Germinal center (tissue), 1 donor: ENCODE measurements at places on chromosomes 3 and 15.

DNA sequence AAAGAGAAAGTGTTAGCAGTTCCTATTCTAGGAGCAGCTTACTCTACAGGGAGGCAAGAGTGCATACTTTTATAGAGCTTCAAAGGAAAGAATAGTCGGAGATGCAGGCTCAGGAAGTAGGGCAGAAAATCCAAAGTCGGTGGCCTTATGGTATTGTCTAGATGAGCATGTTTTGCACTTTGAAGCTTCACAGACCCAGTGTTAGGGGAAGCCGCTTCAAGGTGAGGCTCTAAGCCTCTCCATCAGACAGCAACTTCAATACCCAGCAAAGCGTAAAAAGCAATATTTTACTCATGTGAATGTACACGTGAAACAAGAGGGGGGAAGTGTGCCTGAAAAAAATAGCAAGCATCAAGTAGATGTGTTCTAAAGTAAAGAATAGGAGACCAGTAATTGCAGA lies 125.6 kb upstream of the RASGRP1 start:
- no peak for DNase-seq

- no peak for DNase-seq
These were observed 32.1 kb upstream of the RPS17 start for GRCh38 chr15:82572311-82572710.

GRCh38 chr3:3799173-3800079 lies at the start of gene LRRN1:
LRRN1 (plus strand) TSS chr3:3799431; CDS start chr3:3844642, 45,211 bp downstream.
- peak; percentile 66 for DNase-seq

GRCh38 chr15:60179786-60180391 lies 175.8 kb downstream of the FOXB1 start:
- DNase-seq, result peak; percentile 10

- no peak for DNase-seq
These were observed 12.8 kb downstream of the IL17RB start for GRCh38 chr3:53859178-53859577.

- no peak for DNase-seq
These were observed 42.3 kb downstream of the CGNL1 start for GRCh38 chr15:57418635-57419034.

GRCh38 chr3:18302517-18302916 lies 122.6 kb downstream of the SATB1 start:
- no peak for DNase-seq

- DNase-seq, result no peak
These were observed 127.1 kb downstream of the FMN1 start for GRCh38 chr15:33067456-33067855.

GRCh38 chr3:63467392-63467791 lies 185.1 kb upstream of the SNTN start:
- no peak for DNase-seq

GRCh38 chr3:160598865-160599264 lies 33.5 kb upstream of the KPNA4 start:
- no peak for DNase-seq

DNA sequence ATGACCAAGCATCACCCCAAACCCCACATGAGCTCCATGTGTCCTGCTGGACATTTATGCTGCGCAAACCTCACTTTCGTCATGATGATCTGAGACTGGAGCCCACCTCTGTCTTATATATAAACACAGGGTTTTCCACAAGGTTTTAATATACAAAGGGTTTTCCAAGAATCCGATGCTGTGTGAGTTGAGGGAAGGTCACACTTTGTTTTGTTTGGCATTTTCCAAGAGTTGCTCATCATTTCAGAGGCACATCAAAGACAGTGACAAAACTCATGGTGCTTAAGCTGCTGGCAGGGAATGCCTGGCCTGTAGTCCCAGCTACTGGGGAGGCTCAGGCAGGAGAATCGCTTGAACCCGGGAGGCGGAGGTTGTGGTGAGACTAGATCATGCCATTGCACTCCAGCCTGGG lies 20.0 kb downstream of the EFCC1 start:
- no peak for DNase-seq

DNA sequence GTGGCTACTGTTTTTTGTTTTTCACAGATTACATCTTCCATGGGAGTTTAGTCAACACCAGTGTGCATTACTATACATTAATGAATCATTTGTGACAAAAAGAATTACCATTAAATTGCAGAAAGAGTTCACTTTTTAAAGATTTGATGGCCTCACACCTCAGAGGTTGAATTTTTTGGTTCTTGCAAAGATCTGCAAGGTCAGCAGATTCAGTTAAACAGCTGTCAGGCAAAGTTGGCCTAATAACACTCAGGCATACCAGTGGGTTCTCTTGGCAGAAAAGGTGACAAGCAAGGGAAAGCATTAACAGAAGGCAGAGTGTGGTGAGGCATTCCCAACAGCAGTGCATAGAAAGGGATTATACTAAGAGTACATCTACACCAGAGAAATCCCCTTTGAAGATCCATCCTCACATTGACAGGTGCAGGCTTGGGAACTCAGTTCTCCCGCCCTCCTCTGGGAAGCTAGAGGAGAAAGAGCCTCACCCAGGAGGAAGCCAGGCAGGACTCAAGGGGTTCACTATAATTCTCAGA lies 24.3 kb upstream of the PTX3 start:
- no peak for DNase-seq

GRCh38 chr3:129025691-129026435 lies 24.8 kb downstream of the EFCC1 start:
- DNase-seq, result no peak

DNA sequence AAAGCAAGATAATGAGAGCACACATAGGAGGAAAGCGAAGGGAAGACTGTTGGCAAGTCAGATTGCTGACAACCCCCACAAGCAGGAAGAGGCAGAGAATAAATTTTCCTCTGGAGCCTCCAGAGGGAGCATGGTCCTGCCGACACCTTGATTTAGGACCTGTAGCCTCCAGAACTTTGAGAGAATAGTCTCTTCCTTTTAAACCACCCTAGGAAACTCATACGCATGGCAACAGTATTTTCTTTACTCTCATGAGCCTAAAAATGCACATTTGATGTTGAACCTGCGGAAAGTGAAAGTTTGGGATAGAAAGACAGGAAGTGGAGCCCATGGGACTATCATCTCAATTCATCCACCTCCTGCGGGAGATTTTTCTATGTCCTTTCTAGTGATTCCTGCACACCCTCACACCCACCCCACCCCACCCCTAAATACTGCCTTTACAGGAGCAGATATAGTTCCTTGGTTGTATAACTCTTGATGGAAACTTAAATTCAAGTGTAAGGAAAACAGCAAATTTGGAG lies 116.7 kb upstream of the LPP start:
- no peak for DNase-seq

- no peak for DNase-seq
These were observed 291.7 kb upstream of the NR2E3 start for GRCh38 chr15:71518661-71519060.

DNA sequence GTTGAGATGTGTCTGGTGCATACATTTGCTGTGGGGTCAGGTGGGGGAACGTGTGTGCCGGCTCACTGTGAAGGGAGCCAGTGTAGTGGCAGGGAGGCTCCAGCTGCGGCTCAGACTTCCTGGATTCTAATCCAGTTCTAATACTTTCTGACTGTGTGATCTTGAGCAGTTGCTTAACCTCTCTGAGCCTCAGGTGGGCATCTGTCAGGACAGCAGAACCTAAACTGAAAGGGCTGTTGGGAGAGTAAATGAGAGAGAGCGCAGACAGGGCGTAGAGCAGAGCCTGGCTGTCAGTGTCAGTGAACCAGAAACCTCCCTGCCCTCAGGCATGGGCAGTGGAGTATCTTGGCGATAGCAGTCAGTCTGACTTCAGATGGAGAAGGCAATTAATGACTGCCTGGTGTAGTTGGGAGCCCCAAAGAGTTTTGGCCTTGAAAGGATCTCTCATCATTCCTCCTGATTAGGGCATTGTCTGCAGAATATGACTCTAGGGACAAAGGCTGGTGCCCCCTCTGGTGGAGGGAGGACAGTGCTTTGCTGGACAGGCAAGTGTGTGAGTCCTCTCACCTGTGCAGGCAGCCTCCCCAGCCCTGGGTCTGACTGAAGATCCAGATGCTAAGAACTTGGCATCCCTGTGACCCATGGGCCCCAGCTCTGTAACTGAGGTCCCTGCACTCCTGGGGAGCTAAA lies 9.6 kb downstream of the KBTBD13 start:
- DNase-seq, result no peak

- no peak for DNase-seq
These were observed 330.8 kb downstream of the TIGIT start for GRCh38 chr3:114624571-114625181.

DNA sequence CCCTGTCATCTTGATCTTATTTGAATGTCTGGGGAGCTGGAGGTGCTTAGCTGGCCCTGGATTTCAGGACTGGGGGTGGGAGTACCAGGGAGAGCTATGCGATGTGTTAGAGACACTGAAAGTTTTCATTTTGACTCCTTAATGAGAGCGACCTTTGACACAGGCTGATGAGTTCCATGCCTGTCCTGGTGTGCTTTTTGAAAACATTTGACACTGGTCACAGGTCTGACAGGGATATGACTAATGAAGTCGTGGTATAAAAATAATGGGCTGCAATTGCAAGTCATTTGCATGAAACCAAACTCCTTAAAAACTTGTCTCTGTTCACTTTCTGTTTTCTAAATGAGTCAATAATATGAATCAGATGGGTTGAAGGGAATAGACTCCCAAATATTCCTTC lies 81.9 kb downstream of the MECOM start:
- DNase-seq, result no peak

- no peak for DNase-seq
These were observed 5.2 kb upstream of the IP6K1 start for GRCh38 chr3:49791571-49791970.

GRCh38 chr3:115217678-115218451 lies 70.8 kb upstream of the ZBTB20 start:
- peak; percentile 7 for DNase-seq

- no peak for DNase-seq
These were observed 212.9 kb upstream of the CMC1 start for GRCh38 chr3:28028554-28028953.

DNA sequence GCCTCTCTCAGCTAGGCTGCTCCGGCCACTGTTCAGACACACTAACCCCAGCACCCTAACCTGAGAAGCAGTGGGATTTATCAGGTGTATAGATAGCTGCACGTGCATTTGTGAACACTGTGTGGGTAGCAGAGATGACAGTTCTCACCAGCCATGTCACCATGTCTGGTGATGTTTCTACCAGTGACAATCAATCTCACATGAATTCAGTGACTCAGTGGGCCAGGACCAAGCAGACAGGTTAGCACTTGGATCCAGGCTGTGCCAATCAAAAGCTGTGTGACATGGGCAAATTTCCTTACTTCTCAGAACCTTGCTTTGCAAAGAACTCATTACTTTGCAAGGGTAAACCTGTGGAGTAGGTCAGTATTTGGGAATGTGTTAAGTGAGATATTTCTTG lies 65.3 kb upstream of the GATM start:
- no peak for DNase-seq

- DNase-seq, result peak; percentile 29
These were observed 1.9 kb downstream of the SNRPA1 start for GRCh38 chr15:101293122-101293521.

GRCh38 chr3:62287392-62287927 lies 85.9 kb downstream of the FEZF2 start:
- DNase-seq, result peak; percentile 3

GRCh38 chr15:82045179-82045891 lies 483 bp downstream of the MEX3B start:
- peak; percentile 30 for DNase-seq

DNA sequence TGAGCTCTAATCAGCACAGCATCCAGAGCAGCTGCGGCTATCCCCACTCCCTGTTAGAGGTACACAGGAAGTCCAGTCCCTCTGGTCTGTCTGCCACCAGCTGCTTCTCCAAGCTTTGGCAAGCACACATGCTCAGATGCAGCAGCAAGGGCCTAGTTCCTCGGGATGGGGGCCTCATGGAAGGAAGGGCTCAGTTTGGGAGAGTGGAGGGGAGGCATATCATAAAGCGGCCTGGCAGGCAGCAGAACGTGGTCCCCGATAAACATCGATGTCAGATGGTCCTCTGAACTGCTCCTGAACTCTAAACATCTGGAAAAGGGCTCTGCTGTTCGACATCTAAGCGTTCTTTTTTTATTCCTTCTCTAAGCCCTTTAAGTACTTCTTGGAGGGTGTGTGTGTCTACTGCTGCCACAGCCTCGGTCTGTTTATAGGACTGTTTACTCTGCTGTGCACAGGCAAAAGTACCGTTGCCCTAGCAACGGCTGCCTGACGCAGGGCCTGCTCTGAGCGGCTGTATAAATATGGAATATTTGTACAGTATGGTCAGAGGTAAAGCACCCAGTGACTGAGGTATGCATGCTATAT lies 74.6 kb downstream of the PRICKLE2 start:
- DNase-seq, result no peak

DNA sequence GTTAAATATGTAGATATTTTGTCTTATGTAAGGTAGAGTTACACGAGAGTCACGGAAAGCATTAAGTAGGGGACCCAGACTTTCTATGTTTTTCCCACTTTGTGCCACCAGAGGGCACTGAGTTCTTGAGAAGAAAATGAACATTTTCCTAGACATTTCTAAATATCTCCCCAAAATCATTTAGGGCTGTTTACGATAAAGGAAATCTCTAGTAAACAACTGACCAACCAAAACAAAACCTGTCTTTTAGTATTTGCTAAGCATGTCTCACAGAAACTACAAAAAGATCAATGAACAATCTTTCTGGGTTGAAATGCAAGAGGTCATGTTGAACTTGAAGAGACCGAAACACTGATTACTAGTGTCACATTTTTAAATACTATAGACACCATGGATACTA lies 16.1 kb downstream of the POU1F1 start:
- DNase-seq, result peak; percentile 19

GRCh38 chr3:94596141-94596540 lies 533.3 kb downstream of the NSUN3 start:
- DNase-seq, result no peak

DNA sequence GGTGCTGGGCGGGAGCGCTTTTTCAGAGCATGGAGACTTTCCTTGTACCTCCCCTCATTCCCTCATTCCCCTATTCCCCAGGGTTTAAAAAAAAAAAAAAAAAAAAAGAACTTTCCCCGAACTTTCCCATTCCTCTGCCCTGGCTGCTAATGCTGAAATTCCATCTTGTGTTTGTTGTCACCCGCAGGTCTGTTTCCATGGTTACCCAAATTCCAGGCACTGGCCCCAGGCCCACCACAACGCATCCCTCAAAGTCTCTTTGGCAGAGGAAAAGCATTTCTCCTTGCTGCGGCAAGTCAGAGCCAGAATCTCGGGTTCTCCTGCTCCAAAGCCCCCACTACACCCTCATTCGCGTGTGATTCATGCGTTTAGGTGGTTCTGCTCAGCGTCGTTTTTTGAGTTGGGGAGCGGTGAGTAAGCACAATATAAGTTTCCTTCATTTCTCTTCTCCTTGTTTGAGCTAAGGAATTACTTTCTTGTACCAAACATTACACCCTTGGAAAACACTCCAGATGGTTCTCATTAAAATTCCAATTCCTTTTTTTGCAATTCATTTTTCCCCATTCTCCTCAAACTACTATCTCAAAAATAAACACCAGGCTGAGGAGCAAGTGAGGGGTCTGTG lies 21.6 kb downstream of the ANAPC13 start:
- no peak for DNase-seq
